ENCODE measurements at places on chromosomes 4 and X.

GRCh38 chr4:20368926-20369325, 117.2 kb downstream of the SLIT2 start:
- DNase-seq = no peak

DNA sequence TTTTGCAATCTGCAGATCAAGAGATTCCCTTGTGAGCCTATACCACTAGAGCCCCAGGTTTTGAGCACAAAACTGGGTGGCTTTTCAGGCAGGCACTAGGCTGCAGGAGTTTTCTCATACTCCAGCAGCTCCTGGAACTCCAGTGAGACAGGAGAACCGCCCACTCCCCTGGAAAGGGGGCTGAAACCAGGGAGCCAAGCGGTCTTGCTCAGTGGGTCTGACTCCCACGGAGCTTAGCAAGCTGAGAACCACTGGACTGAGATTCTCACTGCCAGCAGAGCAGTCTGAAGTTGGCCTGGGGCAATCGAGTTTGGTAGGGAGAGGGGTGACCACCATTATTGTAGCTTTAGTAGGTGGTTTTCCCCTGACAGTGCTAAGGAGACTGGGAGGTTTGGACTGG, 313.8 kb upstream of the TEX13C start:
- DNase-seq = no peak

DNA sequence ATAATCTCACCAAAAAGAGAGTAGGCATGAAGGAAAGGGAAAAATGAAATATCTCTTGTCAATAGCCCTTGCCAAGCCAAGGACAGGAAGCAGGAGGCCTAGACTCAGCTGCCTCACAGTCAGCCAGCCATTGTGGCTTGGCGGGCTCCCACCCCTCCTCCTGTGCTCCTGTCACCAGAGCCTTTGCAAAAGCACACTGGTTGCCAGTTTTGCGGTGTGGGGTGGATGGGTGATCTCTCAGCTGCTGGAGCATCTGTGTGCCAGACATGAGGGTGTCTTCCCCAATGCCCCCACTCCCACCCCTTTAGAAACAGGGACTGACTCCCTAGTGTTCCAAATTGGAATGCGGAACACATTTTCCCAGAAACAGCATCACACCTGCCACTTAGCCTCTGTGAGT, 26.1 kb downstream of the ARHGEF6 start:
- DNase-seq = no peak

- DNase-seq = peak; percentile 61
Observed at GRCh38 chr4:87353592-87353991, 30.9 kb upstream of the HSD17B13 start.

DNA sequence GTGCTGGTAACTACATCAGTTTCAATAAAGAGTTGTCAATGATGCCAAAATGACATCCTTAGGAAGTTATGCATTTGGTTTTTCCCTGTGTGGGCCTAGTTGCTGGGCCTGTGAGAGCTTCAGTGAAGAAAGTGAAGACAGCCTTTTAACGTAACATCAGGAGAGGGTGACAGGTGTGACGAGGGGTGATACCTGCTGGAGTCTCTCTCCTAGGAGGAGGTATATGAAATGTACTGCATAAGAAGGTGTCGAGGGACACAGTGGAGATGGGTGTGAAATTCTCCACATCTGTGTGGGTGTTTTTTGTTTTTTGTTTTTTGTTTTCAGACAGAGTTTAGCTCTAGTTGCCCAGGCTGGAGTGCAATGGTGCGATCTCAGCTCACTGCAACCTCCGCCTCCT, 49.2 kb downstream of the EVC start:
- DNase-seq = no peak

DNA sequence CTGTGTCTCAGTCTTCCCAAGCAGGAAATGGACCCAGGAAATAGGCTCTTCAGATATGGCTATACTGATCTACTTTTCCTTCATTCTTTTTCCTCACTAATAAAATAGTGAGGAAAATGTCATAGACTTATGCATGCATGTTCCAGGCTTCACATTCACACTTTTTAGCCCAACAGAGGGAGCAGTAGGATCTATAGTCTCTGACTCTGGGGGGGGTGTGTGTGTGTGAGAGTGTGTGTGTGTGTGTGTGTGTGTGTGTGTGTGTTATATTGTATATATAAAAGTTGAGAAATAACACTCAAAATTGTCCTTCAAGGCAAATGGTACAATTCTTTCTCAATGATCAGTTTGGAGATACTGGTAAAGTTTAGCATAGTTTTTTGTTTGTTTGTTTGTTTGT, 297.2 kb upstream of the GALNT7 start:
- no peak for DNase-seq

- no peak for DNase-seq
Observed at GRCh38 chrX:27953171-27953570, 28.1 kb downstream of the DCAF8L1 start.

- no peak for DNase-seq
Observed at GRCh38 chr4:152106113-152106763, 345.4 kb upstream of the GATB start.
